ENCODE measurements at places on chromosomes 1 and 21.

GRCh38 chr1:214401666-214402065, 120.7 kb downstream of the SMYD2 start:
- no peak for DNase-seq

DNA sequence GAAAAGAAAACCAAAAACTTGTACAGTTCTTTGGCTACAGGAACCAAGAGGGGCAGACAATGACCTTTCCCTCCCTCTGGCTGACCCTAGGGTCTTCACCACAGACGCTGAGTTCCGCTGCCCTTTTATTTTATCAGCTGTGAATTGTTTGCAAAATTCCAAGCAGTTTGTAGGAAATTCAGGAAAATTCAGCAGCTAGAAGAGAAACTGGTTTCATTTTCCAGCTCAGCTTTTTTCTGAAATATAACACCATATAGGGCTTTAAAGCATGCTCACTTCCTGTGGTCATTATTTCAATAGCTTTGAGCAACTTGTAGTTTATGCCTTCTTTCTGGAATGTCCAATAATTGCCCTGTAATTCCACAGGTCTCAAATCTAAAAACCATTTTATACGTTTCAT, 5.5 kb upstream of the PIK3R3 start:
- no peak for DNase-seq

GRCh38 chr1:7630378-7630777, 140.7 kb upstream of the VAMP3 start:
- no peak for DNase-seq

- DNase-seq, result no peak
Observed at GRCh38 chr1:76950306-76950705, 83.0 kb downstream of the ST6GALNAC5 start.

- no peak for DNase-seq
Observed at GRCh38 chr1:84757301-84757700, 67.0 kb upstream of the SSX2IP start.

- no peak for DNase-seq
Observed at GRCh38 chr1:170460001-170460400, 72.0 kb upstream of the GORAB start.

Data from NCI-H1417 treated with DMSO at 0.1 percent for 48 hours (cell line).